Spinal cord (tissue), 10 donors: ENCODE measurements at places on chromosomes 1 and 21. TPM values are rescaled to one million over a fixed set of nuclear protein-coding genes. Genes with fewer than 3 reads are reported as not detected.

The VWA5B1 gene
- polyA plus RNA-seq: 6.1 TPM

The COL24A1 gene
- 1.3 TPM for polyA plus RNA-seq

The ESRRG gene
- 26.9 TPM for polyA plus RNA-seq

The AADACL4 gene
- polyA plus RNA-seq: not detected

The TTC39A gene
- 15.1 TPM for polyA plus RNA-seq
